ENCODE measurements at places on chromosomes 4 and X.

DNA sequence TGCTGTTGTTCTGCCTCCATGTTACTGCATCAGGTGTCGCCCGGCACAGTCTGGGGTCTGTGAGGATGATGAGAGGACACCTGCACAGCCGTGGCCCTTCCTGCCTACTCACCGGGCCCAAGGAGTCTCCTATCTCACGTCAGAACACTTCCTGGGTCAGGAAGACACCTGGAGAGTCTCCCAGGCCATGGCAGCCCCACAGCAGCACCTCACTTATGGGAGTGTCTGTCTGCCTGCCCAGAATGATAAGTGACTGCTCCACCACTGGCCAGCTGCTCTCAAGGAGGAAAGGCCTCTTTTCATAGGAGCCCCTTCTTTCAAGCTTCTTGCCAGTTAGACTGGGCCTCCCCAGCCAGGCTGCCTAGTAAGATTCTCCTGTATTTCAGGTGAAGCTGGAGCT lies 56.1 kb downstream of the NELFA start:
- DNase-seq = no peak

GRCh38 chr4:168886351-168886750 lies 123.7 kb downstream of the CBR4 start:
- no peak for DNase-seq

- DNase-seq = no peak
These were observed 808 bp downstream of the PRDM5 start for GRCh38 chr4:120921456-120922380.

DNA sequence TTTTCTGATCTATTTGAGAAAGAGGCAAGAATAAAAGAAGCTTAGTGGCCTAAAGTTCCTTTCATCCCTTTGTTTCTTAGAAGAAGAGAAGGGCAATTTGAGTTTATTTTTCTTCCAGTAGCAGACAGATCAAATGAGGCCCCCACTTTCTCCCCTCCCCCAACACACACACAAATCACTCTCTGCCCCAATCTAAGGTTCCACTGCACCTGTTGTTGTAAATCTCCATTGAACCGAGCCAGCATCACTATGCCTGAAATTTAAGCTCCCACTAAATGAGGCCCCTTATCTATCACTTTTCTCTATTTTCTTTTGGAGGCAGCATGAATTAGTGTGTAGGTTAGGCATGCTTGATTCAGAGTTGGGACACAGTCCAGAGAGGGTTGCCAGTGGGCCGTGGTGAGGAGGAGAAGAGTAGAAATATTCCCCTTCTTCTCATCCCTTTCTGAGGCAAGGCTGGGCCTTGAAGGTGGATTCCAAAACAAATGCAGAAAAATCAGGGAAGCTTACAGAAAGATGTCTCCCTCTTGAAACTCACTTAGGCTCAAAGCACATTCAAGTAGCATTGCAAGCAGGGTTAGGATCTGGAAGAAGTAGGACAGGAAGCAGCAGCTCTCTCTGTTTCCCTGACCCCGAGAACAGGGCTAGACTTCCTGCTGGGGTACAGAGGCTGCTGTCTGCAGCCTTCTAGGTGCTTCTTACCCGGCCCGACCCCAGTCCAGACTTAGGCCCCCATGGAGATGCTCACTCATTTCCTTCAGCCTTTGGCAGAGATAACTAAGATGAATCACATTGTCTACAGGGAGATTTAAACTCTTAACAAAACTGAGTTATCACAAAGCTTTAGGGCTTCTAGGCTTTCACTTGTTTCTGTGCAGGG lies 70.7 kb downstream of the RASL11B start:
- no peak for DNase-seq

GRCh38 chr4:68765876-68766275 lies 49.9 kb upstream of the UGT2B10 start:
- no peak for DNase-seq

GRCh38 chrX:134520860-134521390 lies 61.0 kb downstream of the HPRT1 start:
- no peak for DNase-seq

DNA sequence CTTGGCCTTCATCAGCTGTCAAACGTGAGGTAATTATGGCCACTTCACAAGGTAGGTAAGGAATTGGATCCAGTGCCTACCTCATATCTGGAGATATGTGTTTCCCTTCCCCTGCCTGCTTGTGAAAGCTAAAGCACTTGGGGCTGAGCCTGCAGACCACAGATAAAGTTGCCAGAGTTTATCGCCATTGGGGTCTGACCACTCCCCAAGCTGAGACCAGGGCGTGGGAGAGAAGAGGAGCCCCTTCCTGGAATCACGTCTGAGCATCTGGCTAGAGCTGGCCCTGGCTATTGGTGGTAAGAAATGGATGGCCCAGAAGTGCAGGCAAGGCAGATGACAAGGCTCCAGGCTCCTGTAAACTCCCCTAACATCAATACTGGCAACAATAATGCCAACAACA lies 2.7 kb downstream of the ALAS2 start:
- no peak for DNase-seq

GRCh38 chr4:55386840-55387239 lies 8.9 kb upstream of the TMEM165 start:
- DNase-seq = no peak

- DNase-seq = no peak
These were observed 16.9 kb upstream of the MED28 start for GRCh38 chr4:17597517-17597916.

GRCh38 chr4:124955476-124955875 lies 242.9 kb upstream of the ANKRD50 start:
- no peak for DNase-seq

GRCh38 chrX:12961196-12961718 lies 13.7 kb upstream of the TMSB4X start:
- DNase-seq = no peak

GRCh38 chrX:136868283-136869055 lies 12.1 kb downstream of the RBMX start:
- no peak for DNase-seq

DNA sequence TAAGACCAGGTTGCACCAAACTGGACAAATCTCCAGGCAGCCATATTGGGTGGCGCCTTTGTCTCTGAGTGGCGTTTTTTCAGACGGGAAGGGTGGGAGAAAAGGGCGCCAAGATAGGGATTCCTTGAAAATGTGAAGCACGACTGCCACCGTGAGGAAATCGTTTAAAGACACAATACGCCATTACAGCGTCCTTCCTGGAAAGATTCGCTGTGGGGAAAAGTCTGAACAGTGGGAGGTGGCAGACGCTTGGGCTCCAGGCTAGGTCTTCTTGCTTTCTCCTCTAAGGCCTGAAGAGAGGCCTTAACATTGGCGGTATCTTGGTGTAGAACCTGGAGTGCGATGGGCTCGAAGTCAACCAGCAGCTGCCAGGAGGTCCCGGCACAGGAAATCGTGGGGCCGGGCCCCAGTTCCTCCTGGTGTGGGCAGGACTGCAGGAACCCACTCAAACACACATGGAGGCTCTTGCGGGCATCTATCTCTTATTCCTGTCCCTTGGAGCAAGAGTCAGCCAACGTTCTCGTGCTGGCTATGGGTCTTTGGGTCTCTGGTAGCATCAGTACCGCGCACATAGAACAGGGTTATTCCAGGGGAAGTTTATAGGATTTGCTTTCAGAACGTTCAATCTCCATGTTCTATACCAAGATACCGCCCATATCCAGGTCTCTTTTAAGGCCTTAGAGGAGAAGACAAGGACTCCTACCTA lies 208.8 kb downstream of the OR13H1 start:
- no peak for DNase-seq

- no peak for DNase-seq
These were observed 198.1 kb downstream of the SOWAHB start for GRCh38 chr4:76699751-76700310.

DNA sequence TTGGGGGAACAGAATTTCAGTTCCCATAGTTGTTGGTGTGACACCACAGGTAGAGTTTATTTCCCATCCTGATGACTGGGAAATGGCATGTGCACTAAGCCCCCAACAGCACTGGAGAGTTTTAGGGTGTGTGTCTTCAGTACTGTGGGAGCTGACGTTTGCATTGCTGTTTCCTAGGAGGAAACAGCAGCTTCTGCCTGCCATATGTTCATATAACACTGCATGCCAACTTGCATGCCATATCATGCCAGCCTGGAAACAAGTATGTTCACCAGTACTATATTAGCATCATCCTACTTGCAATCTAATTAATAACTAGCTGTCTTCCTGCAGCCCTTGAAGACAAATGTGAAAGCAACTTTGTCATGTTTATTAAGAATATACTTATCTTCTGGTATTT lies 58.2 kb downstream of the NAA11 start:
- no peak for DNase-seq

GRCh38 chr4:93182722-93183121 lies 645.8 kb upstream of the ATOH1 start:
- peak; percentile 39 for DNase-seq

DNA sequence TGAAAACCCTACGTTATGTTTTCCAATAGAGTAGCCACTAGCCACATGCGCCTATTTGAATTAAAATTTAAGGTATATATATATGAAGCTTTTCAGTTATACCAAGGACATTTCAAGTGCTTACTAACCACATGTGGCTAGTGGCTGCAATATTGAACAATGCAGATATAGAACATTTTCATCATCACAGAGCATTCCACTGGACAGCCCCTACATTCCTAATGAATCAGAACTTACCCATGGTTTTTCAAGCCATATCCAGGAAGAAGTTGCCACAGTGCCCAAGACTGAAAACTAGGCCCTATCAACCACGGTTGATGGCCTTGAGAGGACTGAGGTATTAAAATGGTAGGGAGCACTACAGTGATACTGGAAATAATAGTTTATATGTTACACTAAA lies 29.7 kb downstream of the NEK1 start:
- DNase-seq = no peak

- DNase-seq = no peak
These were observed 895 bp downstream of the SMIM14 start for GRCh38 chr4:39637586-39638353.

DNA sequence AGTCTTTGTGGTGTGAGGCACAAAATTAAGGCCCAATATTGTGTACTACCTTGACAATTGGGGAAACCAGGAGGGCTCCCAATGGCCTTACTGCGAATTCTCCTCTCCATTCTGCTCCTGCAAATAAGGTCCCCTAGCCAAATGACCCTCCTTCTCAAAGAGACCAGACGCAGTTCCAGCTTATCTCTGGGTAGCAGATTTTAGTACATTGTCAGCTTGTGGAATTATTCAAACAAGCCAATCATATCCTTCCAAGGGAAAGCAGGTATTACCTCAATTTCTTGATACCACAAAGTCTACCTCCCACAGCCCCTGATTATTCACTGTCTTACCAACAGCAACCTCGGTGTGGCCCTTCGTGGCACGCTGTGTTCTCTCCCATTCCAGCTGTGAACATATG lies 7.8 kb upstream of the ZBTB33 start:
- no peak for DNase-seq

GRCh38 chr4:123952530-123953274 lies 556.1 kb downstream of the SPRY1 start:
- DNase-seq = peak; percentile 34

- no peak for DNase-seq
These were observed 19.9 kb upstream of the TRIM61 start for GRCh38 chr4:164997324-164997723.

DNA sequence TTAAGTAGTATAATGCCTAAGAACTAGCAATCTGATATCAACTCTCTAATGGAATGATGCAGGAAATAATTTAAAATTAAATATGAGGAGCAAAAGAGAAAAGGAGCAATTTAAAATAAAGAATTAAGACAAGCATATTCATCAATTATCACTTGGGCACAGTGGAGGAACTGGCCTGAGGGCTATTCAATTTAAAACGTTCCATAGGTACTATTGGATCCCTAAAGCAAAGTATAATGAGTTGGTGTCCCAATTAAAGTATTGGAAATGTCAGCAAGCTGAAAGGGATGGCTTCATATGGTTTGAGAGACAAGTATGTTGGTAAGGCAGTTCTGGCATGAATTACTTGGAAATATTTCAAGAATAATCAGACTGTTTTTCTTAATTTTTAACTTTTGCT lies 2064.1 kb upstream of the TENM3 start:
- no peak for DNase-seq

GRCh38 chr4:82715731-82716617 lies 82.6 kb downstream of the SCD5 start:
- DNase-seq = peak; percentile 75

- no peak for DNase-seq
These were observed 99.8 kb downstream of the TRAPPC11 start for GRCh38 chr4:183758758-183759447.
